ENCODE measurements at places on chromosomes 2 and 18.

GRCh38 chr2:225052703-225053102 is 10.4 kb upstream of the DOCK10 start:
- DNase-seq = peak; percentile 33

DNA sequence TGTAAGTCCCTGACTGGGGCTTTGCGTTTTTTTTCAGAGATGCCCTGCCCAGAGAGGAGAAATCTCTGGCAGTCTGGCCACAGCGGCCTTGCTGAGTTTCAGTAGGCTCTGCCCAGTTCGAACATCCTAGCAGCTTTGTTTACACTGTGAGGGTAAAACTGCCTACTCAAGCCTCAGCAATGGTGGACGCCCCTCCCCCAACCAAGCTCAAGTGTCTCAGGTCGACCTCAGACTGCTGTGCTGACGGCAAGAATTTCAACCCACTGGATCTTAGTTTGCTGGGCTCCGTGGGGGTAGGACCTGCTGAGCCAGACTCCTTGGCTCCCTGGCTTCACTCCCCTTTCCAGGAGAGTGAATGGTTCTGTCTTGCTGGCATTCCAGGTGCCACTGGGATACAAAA is 31.7 kb downstream of the L3MBTL4 start:
- no peak for DNase-seq

DNA sequence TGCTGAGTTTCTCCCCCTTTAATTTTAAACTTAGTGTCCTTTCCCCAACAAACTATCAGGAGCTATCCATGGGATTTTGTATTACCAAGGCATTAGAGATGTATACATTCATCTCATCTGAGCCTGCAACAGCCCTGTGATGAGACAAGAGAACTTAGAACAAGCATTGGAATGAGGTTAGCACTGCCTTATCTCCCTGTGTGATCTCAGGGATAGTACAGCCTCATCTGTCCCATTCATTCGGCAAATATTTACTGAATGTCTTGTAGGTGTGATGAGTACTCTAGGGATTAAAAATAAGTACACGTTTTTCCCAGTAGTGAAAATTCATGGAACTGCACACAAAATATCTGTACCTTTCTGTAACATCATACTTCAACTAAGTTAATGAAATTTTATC is 45.6 kb downstream of the PAIP2B start:
- DNase-seq = no peak

- peak; percentile 46 for DNase-seq
Measured at GRCh38 chr2:121599963-121600651, 49.2 kb downstream of the CLASP1 start.

- peak; percentile 61 for DNase-seq
Measured at GRCh38 chr2:143558665-143559064, 429.4 kb downstream of the ARHGAP15 start.

DNA sequence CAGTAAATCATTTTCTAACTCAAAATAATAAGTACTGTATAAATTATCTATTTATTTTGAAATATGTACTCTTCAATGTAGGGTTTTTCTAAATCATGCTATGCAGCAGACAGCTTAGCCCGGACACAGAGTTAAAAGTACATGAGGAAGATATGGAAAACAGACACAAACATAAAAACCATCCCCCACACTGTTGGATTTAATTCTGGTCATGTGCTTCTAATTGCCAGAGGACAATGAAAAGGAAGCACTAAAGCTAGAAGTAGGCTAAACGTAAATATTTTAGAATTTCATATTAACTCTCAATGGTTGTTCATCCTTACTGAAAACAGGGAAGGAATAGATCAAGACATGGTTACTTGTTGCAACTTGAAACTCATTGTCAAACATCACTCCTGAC is 420.7 kb downstream of the ERBB4 start:
- DNase-seq = no peak

DNA sequence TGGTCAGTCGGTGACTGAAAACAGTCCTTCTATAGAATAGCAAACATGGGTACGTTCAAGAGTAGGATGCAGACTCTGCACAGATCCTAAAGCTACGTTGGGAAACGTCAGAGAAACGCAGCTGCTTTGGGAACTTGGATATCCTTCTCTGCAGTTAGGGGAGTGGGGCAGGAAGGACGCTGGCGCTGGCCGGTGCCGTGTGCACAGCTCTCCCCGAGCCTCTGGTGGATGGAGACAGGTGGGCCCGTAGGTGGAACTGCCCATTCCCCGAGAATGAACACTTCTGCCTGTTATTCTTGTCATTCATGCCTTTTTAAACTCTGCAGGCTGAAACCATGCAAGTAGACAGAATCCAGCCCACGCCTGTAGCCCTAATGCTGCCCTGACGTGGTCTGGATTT is 91.7 kb upstream of the MBOAT2 start:
- DNase-seq = no peak

DNA sequence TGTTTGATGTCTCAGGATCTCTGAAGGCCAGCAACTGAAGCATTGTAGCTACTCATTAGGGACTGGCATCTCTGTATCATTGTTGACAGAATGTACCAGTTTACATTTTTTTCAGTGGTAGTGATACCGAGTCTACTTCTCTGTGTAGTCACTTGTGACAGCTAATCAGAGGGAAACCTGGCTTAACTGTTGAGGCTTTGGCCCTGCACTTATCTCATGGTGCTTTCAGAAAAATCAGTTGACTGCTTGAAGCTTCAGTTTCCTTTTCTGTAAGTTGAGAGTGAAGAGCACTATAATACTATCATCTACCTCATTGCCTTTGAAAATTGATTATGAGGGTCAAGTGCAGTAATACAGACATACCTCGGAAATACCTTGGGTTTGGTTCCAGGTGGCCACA is 90.0 kb downstream of the COMMD1 start:
- DNase-seq = no peak

GRCh38 chr2:33141476-33141875 is 194.7 kb downstream of the LTBP1 start:
- no peak for DNase-seq

GRCh38 chr2:216551234-216552068 is 52.8 kb downstream of the RPL37A start:
- DNase-seq = no peak

DNA sequence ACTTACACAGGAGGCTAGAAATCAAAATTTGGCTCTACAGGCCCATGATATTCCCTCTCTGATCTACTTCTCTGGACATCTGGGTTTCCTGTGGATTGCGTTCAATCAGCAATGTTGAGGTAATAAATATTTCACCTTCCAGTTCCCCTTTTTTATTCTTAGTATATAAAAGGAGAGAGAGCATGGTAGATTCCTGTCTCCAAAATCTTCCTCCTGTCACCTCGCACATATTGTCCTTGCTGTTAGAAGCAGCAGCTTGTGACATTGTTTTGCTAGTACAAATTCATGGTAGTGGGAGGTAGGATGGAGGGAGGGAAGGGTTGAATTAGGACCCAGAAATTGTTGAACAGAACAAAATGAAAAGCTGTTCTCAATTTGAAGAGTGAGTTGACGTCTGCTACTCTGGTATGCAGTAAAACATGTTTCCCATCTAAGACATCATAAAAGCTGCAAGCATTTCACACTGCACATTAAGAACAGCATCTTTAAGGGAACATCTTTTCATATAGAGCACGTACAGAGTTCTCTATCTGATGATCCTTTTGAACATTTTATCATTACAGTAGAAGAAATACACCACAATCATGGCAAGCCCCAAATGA is 156.4 kb downstream of the RDH14 start:
- no peak for DNase-seq

DNA sequence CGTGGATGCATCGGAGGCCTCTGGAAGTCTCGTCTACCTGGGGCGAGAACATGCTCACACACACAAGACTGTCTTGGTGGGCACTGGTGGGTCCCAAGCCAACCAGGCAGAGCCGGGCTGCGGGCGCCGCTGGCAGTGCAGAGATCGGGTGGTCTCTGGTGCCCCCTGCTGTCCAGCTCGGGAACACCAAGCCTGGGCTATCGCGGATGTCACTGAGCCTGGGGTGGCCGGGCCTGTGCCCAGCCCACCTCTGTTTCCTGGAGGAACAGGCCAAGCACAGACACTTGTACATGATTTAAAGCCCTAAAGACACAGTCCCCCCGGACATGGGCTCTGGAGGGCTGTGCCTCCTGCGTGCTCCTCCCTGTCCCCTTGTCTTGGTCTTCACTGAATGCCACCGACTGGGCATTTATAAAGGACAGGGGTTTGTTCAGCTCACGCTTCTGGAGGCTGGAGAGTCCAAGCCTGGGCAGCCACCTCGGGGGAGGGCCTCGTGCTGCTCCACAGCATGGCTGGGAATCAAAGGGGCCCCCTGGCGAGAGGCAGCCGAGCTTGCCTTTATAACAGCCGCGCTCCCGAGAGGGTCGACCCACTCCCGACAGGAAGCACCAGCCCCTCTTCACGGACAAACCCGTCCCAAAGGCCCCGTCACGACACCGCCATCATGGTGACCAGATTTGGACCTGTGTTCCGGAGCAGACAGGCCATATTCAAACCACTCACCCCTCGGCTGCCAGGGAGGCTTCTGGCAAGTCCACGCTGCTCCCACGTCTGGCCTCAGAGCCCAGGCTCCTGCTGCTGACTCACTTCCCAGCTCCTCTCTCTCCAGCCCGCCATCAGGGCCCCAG is 3.6 kb upstream of the OTOS start:
- DNase-seq = peak; percentile 53

- no peak for DNase-seq
Measured at GRCh38 chr2:190318931-190319554, 583 bp downstream of the HIBCH start.

DNA sequence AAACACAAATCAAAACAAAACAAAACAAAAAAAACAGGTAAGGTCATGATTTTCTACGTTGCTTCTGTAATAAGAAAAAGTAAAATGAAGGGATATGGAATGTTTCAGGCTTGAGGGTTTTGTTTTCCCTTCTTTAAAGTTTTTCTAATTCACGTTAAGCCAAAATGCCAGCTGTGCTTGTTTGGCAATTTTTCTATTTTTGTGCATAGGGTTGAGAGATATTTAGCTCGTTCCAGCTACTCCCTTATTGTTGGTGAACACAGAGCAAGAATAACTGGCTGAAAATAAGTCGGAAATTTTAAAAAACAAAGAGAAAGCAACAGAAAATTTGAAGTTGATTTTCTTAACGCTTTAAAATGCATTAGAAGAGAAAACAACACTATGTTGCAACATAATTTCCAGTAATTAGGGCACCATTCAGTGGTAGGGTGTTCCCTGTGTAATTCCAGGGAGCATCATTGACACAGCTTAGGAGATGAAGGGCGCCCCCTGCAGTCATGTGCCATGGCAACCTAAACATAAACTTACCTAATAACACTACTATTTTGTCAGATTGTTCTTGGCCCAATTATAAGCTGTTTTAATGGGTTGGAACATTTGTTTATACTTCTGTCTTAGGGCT is 99.5 kb downstream of the DTNA start:
- peak; percentile 38 for DNase-seq

GRCh38 chr2:97966545-97967215 is 29.1 kb downstream of the TMEM131 start:
- DNase-seq = no peak

GRCh38 chr18:9015689-9016088 is 86.8 kb upstream of the NDUFV2 start:
- DNase-seq = no peak

- no peak for DNase-seq
Measured at GRCh38 chr2:127421871-127422558, 3.8 kb downstream of the PROC start.

- no peak for DNase-seq
Measured at GRCh38 chr2:21228041-21228895, 104.5 kb downstream of the TDRD15 start.

DNA sequence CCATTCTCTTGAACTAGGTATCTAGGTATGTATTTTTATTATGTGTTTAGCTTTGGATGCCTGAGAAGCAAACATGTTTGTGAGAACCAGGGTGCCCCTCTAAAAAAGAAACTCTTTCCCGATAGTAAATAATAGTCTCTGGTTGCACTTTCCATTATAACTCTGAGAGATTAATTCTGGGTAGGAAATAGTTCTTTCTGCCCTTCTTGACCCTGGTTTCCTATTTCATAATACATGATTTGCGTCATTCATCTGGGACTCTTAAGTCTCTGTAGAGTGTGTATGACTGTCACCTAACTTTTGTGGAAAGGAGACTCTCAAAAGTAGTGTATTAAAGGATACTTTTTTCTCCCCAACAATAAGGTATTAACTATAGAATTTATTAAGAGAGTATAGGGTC is 31.5 kb downstream of the ACSL3 start:
- peak; percentile 82 for DNase-seq

- no peak for DNase-seq
Measured at GRCh38 chr2:139259422-139260051, 479.3 kb upstream of the NXPH2 start.

- DNase-seq = peak; percentile 61
Measured at GRCh38 chr2:210072922-210073509, 70.6 kb downstream of the RPE start.

DNA sequence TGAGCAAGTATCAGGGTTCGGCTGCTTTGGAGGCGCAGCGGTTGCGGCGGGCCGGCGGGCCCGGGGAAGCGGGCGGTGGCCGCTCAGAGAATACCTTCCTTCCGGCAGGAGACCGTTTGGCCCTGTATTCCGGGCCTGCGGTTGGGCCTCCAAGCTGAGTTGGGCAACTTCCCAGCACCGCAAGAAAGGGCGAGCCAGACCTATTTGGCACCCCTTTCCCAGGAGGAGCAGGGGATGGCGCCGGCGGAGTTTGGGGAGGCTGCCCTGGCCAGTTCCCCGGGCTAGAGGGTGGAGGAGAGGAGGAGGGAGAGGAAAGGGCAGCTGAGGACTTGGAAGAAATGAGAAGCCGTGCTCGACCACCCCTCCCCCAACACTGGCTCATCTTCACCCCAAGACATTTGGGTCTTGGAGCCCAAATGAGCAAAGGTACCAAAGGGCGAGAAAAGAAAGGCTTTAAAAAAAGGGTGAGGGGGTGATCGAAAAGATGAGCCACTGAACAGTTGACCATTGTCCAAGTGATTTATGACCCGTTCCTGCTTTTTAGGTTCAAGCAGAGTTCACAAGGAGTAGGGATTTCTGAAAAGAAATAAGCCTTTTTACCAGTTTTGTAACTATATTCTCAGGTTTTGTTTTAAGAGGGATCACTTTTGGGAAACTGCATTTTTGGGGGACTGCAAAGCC is 8.4 kb downstream of the HOXD3 start:
- no peak for DNase-seq

- DNase-seq = peak; percentile 33
Measured at GRCh38 chr2:69489793-69490192, 52.6 kb upstream of the NFU1 start.

DNA sequence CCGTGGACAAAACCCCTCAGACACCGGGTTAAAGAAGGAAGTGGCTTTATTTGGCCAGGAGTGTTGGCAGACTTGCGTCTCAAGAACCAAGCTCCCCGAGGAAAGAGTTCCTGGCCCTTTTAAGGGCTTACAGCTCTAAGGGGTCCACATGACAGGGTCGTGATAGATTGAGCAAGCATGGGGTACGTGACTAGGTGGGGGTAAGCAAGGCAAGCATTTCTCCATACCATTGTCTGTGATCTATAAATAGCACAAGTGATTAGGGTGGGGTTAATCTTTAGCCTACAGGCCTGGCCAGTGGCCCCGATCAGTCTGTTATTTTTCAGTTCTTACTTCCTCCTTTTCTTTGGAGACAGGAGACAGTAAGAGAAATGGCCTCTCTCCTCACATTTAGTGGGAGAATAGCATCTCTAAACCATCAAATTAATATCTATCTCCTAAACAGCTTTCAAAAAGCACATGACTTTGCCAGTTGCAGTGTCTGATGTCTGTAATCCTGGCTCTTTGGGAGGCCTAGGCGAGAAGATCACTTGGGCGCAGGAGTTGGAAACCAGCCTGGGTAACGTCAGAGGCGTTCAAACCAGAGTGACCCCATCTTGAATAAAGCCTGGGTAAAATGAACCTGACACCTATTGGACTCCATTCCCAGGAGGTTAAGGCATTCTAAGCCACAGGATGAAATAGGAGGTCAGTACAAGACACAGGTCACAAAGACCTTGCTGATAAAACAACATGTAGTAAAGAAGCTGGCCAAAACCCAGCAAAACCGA is 18.3 kb upstream of the CNOT11 start:
- DNase-seq = no peak

GRCh38 chr18:55448420-55448819 is 139.6 kb downstream of the TCF4 start:
- no peak for DNase-seq
